A549 treated with DMSO at 1 μM for 4 hours (cell line): ENCODE measurements at places on chromosomes 3 and 15. TPM values are rescaled to one million over a fixed set of nuclear protein-coding genes. Genes with fewer than 3 reads are reported as not detected.

Gene NR2E3
- total RNA-seq, result 0.13 to 0.36 TPM (median 0.18 TPM) in 5 replicates

Gene INSYN1
- 1.4 to 2.6 TPM (median 2.1 TPM) in 5 replicates for total RNA-seq

Gene ZNF445
- 2.5 to 3.6 TPM (median 3.2 TPM) in 5 replicates for total RNA-seq

Gene AGBL1
- total RNA-seq, result not detected in 5 replicates

Gene SHC4
- 0.80 to 1.1 TPM (median 1.0 TPM) in 5 replicates for total RNA-seq
